ENCODE measurements at places on chromosomes 2 and 18.

- no peak for DNase-seq
Measured at GRCh38 chr2:109422071-109422757, 191.6 kb downstream of the SEPTIN10 start.

DNA sequence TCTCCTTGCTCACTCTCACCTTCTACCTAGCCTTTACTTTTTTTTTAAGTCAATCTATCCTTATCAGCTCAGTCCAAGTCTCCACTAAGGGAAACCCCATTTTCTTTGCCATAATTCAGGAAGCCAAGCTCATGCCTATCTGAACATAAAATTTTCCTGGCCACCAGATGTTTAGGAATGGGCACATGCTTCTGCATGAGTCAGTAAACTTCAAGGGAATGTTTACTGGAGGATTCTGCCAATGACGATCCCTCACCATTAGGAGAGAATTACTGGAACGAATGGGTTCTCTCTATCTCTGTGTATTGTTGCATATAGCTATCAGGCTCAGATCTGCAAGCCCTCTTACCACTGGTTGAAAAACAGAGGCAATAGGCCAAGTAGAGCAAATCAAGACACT, 731.7 kb upstream of the ZNF804A start:
- no peak for DNase-seq

DNA sequence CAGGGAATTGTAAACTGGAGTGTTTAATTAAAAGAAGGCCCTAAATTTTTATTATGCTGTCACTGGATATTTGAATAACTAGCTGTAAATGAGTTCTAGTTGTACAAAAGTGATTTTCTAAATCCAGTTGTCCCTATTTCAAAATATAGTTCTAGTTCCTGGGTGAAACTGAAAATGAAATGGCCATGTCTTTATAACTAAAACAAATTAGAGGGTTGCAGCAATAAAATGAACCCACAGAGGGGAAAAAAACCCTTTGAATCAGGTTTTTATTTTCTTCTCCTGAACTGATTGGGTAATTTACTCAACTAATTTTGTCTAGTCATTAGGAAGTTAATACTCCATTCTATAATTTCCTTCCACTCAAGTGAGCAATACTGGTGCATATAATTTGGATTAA, 55.6 kb upstream of the MAP4K3 start:
- DNase-seq: no peak

DNA sequence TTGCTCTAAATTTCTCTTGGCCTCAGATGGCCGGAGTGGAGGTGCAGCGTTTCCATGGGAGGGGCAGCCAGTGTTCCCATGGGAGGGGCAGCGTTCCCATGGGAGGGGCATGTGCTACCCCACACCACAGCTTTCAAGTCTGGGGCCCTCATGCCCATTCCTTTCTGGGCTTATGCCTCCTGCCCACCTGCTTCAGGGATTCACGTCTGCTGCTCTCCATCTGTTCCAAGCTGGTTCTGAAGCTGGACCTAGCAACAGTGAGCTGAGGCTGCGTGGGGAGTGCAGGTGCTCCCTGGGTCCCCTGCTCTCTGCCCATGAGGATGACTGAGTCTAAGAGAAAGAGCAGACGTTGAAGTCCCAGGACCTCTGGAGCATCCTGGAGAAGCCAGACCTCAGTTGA, 243.1 kb upstream of the PXDN start:
- DNase-seq: no peak

- DNase-seq: no peak
Measured at GRCh38 chr2:38934742-38935141, 45.1 kb downstream of the ARHGEF33 start.

GRCh38 chr18:49185623-49186022, 234.9 kb upstream of the SMAD7 start:
- DNase-seq: no peak

GRCh38 chr2:186806591-186806990, 42.4 kb downstream of the ZSWIM2 start:
- no peak for DNase-seq

GRCh38 chr2:200735061-200735460, 76.6 kb upstream of the BZW1 start:
- DNase-seq: no peak

DNA sequence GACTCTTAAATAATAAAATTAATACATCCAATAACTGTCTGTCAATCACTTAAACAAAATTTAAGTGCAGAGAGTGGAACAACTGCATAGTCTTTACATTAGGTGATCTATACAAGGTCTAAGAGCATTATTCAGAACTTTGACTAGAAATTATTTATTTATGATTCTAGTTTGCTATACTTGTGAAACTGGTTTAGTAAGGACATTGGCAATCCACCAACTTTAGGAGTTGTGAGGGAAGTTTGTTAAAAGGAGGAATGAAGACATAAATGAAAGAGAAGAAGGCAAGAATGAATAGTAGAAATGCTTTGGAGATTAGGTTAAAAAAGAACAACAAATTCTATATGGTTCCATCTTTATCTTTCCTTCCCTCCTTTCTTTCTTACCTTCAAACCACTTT, 217.5 kb downstream of the GPD2 start:
- DNase-seq: no peak

- no peak for DNase-seq
Measured at GRCh38 chr2:113672326-113672932, 45.4 kb downstream of the RABL2A start.

DNA sequence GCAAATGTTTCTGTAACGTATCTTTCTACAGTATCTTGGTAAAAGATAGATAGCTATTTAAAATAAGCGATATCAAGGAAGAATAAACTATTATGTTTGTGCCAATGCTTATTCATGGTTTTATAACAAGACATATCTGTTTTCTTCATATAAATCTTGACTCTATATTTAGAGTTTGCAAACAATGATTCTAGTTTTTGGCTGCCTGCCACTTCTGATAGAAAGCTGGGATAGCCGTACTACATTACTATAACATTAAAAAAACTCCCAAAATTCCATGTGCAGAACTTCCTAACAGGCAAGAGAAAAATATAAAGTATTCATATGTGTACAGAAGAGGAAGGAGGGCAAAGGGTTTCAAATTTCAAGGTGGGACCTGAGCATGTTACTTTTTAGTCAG, 985.0 kb downstream of the BCL11A start:
- no peak for DNase-seq

GRCh38 chr2:209495855-209496585, 72.2 kb downstream of the MAP2 start:
- peak; percentile 54 for DNase-seq

DNA sequence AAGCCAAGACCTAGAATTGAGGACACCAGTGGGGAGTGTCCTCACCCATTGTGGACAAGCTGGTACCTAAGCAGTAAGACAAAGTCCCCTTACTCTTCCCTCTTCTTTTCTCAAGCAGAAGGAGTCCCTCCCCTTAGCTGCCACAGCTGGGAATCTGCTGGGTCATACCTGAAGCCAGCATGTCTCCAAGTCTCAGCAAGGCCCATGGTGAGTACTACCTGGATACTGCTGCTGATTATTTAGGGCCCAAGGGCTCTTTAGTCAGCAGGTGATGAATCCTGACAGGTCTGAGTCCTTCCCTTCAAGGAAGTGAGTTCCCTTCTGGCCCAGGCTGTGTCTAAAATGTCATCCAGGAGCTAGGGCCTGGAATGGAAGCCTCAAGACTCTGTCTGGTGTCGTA, 198.6 kb upstream of the STK17B start:
- no peak for DNase-seq

- DNase-seq: peak; percentile 55
Measured at GRCh38 chr2:26001743-26002351, 19.6 kb upstream of the KIF3C start.

DNA sequence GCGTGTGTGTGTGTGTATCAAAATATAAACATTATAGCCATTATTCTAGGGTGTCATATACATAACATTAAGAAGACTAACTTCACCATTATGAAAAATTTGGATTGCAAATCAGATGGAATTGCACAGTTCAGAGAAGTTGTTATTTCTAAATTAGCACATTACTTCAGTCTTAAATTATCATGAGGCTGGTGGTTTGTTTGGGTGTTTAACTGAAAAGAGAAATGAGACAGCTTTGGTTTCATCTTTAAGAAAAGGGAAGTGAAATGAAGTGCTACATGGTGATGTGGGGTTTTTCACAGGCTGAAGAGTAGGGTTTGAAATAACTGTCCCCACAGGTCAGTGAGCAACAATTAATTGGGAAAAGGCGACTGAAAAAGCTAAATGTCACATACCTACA, 161.2 kb upstream of the XIRP2 start:
- DNase-seq: no peak

GRCh38 chr18:56443166-56443907, 195.1 kb downstream of the TXNL1 start:
- DNase-seq: no peak

DNA sequence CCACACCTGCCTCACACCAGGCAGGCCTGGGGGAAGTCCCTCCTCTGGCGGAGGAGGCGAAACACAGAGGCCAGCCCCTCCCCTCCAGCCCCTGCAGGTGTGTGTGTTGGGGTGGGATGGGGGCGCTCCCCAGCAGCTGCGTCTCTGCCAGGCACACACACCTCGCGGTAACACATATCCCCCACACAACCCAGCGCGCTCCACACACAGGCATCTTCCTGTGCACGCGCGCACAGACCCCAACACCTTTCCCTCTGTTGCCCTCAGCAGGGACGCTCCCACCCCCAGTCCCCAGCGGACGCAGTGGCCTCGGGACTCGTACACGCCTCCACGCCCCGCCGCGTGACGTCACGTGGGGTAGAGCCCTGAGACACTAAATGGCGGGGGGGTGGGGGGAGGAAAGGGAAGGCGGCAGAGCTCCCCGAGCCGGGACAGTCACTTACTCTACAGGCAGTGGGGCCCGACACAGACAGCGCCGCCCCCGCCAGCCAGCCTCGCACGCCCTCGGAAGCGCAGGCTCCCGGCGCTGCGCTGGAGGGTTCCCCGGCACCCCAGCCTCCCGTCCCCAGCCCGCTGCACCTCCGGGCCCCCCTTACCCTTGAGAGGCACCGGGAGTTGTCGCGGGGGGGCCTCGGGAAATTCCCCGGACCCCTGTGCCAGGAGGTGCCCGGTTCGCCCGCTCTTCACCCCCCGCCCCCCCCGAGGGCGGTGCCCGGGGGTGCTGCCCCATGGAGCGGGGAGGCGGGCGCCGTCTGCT, at the start of gene WNT10A:
WNT10A (plus strand) TSS at position 751 of the 757 bp plus-strand sequence. CDS start 144 bp downstream, outside the sequence.
- no peak for DNase-seq

DNA sequence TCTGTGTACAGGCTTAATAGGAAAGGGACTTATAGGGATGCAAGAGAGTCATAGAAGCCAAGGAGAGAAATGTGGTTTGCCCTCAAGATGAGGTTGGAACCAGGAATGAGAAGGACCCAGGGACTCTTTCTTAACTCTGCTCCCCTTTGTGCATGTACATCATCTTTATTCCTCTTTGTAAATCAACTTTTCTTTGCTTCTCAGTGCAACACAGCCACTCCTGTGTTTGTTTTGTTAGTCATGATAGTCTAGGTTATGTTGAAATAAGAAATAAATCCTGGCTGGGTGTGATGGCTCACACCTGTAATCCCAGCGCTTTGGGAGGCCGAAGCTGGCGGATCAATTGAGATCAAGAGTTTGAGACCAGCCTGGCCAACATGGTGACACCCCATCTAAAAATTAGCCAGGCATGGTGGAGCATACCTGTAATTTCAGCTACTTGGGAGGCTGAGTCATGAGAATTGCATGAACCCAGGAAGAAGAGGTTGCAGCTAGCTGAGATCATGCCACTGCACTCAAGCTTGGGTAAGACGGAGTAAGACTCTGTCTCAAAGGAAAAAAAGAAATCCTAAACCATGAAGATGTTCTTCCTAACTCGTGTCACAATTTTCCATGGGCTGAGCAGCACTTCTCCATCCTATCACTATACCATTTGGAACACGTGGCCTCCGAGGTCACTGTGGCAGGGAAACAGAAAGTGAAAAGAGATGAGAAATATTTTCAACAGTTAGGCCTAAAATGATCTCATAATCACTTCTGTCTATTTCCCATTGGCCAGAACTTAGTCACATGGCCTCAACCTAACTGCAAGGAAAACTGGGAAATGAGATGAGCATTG, 73.0 kb upstream of the TMEM17 start:
- DNase-seq: no peak

DNA sequence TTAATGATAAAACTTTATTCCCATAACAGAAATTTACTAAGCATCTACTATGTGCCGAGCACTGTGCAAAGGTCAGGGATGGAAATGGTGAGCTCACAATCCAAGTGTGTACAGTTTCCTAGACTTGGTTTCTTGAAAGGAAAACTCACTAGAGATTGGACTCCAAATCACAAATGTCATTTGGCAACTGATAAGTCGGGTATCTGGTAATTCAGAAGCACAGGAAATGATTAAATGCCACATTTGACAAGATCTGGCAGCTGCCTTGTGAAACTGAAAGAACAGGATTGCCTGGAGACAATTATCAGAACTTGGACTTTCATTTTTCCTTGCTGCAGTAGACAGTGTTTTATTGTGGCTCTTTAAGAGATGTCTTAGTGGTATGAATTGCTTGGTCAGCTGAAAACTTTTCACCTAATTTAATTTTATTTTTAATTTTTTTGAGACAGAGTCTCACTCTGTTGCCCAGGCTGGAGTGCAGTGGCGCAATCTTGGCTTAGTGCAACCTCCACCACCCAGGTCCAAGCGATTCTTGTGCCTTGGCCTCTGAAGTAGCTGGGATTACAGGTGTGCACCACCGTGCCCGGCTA, 19.2 kb downstream of the ITGA6 start:
- no peak for DNase-seq

GRCh38 chr18:44786688-44787087, 106.0 kb downstream of the SETBP1 start:
- no peak for DNase-seq

DNA sequence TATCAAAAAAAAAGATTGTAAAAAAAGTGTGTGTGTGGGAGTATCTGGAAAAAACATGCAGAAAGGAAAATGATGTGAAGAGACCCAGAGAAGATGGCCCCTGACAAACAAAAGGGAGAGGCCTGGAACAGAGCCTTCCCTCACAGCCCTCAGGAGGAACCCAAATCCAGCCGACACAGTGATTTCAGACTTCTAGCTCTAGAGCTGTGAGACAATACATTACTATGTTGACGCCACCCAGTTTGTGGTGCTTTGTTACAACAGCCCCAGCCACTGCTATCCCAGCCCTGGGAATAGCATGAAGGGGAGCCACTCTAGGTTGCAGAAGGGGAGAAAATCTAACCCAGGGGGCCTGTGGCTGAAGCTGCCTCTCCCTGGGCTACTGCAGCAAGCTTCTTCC, 59.0 kb upstream of the ZBTB7C start:
- no peak for DNase-seq

DNA sequence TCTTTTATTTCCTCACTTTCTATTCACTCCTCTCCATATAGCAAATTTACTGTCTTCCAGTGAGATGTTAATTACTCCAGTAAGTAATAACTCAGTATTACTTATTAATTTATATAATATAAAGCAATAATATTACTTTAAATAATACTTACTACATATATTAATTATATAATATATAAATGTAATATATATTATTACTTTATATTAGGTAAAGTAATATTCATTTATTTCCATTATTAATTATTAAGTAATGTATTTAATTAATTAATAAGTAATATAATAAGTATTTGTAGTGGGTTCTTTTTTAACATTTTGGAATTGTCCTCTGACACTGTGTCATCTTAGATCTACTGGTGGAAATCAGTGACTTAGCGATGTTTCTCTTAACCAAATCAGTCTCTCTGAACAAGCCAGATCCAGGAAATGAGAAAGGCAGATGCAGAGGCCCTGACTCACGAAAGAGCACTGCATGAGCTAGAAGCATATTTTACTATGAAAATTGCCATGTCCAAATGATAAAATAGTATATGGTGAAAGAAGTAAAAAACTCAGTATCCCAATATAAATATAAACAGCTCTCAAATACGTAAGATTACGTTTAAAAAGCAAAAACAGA, 115.9 kb downstream of the DSEL start:
- no peak for DNase-seq

GRCh38 chr2:177724398-177725287, 332.1 kb downstream of the AGPS start:
- peak; percentile 24 for DNase-seq
